ENCODE measurements at places on chromosomes 16 and 17.

DNA sequence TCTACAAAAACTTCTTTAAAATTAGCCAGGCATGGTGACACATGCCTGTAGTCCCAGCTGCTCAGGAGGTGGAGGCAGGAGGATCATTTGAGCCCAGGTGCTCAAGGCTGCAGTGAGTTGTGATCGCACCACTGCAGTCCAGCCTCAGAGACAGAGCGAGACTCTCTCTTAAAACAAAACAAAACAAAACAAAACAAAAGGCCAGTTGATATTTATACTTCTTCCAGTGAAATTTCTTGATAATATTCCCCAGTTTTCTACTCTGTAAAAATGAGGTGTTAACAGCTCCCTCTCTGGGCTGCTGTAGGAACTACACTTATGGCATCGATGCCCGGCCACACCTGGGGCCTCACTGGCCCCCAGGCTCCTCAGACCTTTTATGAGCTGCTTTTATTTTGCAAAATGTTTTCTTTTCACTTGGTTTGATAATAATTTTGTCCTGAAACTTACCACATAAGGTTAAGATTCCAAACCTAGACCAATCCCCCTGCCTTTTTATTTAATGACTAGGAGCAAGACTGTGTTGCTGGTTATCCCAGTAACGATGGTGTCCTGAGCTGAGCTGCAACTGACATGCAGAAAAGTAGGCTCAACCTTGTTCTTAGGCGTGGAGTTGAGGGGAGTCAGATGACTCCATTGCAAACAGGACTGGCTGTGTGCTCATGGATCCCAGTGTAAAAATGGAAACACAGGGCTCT is 17.6 kb downstream of the MAPK8IP3 start:
- peak; percentile 68 for DNase-seq

DNA sequence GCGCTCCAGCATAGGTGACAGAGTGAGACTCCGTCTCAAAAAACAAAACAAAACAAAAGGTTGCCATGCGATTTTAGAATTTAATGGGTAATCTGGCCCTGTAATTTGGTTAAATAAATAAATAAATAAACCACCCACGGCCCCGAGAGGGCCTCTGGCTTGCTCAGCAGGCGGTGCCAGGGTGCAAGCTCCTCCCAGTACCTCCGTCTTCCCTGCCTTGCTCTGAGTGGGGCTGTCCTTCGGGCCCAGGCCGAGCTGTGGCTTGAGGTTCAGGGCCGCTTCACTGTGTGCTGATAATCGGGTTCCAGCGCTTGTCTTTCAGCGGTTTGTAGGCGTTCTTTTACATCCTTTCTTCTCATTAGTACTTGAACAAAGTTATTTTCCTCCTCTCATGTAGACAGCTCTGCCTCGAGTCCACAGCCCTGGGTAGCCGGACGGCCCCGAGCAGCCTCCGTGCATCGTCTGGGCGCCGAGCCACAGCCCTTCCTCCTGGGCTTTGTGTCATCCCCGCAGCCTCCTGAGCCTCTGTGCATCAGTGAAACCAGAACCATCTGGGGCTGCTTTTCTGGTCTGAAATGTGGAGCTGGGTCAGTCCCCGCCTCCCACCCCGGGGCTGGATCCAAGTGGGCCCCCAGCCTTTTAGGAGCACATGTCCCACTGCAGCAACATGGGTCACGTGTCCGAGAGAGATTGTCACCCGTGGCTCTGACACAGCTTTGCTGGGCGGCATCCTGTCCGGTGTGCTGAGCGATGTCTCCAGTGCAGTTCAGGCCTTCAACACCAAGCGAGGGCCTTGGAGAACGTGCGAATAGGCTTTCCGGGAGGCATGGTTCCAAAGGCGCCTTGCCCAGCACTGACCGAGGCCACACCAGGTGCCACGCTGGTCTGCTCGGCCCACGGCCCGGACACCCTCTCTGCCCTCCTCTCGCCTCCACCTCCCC is 157.4 kb upstream of the CHMP6 start:
- no peak for DNase-seq

DNA sequence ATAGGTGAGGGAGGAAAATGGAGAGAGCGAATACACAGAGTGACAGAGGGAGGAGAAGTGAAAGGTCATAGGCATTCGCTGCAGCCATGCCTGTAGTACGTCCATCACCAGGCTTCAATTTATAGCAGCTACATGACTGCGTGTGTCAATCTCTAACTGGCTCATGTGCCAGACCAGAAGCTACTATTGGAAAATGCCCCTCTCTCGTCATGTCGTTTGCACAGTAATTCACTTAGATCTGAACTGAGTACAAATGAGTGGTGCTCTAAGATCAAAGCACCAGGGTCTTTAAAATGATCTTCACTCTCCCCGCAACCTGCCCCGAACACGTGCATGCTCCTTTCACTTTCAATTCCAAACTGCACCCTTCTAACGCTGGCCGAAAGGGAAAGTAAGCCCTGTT is 51.3 kb downstream of the ADCY9 start:
- no peak for DNase-seq

GRCh38 chr16:14070877-14071575 is at the start of gene MRTFB:
Gene MRTFB (plus strand): TSS chr16:14071319. CDS start chr16:14140607, 69,288 bp downstream.
- peak; percentile 66 for DNase-seq

DNA sequence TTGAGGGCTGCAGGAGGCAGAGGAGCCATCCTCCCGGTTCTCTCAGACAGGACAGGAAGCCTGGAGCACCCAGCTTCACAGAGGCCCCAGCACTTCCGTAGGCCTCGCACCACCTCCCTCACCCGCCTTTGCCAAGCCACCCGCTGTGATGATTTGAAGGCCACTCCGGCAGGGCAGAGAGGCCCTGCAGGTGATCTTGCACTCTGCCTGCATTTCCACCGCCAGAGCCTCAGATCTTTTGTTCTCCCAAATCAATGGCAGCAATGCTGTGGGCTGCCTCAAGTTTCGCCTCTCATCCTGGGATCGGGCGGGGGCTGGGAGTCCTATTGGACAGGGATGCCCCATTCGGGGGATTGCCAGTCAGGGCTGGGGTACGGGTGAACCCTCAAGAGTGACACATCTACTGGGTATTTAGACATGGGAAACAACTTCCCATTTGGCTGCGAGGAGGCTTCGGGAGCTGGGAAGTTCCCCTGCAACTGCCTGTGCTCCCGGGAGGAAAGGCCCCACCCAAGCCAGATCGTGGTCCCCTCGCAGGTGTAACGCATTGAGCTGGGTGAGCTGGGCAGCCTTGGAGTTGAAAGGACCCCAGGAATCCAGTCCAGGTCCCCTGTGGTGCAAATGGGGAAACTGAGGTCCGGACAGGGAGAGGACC is 34.8 kb upstream of the PEMT start:
- no peak for DNase-seq

DNA sequence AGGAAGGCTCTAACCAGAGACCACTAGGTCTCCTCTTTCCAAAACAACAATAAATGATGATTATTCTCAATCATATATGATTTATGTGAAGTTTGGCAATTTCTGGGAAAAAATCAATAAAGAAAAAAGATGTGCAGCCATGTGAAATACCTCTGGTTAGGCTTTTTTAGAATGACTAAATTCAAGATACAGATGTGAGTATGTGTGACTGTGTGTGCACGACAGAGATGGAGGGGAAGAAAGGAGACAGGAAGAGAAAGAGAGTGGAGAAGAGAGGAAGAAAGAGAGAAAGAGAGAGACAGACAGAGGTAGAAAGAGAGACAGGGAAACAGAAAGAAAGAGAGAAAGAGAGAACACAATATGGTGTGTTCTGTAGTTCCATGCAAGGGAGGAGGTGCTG is 558.6 kb upstream of the CDH5 start:
- no peak for DNase-seq

GRCh38 chr16:65947951-65948350 is 418.5 kb upstream of the CDH5 start:
- DNase-seq, result no peak

DNA sequence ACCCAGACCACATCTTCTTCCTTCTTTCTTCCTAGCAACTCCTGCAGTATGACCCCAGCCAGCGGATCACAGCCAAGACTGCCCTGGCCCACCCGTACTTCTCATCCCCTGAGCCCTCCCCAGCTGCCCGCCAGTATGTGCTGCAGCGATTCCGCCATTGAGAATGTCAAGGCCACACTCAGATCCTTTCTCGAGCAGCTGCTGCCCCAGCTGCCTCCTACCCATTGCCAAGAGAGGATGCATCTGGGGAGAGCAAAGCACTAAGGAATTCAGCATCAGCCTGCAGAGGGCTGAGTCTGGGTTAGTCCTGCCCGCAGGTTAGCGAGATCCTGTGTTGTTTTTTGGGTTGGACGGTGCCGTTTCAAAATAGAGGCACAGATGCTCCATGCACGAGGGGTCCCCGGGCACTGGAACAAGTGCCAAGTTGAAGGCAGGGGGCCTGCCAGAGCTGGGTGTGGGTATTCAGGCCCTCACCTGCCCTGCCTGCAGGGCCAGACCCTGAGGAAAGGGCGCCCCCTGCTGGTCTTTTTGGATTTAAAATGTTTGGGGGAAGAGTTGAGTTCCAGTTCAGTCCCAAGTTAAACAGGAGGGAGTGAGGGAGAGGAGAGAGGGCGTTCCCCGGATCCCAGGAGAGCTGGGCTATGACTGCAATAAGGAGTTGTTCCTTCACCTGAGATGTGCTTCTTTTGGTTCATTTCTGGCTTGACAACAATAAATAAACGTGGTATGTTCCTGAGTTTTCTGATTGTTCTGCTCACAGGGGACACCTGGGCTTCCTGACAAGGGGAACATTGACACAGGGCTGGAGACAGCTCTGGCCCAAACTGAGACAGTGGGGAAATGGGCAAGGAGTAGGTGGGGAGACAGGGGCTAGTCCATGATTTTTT is 4.9 kb downstream of the CDK3 start:
- peak; percentile 93 for DNase-seq

GRCh38 chr17:67280279-67280678 is 35.3 kb upstream of the HELZ start:
- no peak for DNase-seq

DNA sequence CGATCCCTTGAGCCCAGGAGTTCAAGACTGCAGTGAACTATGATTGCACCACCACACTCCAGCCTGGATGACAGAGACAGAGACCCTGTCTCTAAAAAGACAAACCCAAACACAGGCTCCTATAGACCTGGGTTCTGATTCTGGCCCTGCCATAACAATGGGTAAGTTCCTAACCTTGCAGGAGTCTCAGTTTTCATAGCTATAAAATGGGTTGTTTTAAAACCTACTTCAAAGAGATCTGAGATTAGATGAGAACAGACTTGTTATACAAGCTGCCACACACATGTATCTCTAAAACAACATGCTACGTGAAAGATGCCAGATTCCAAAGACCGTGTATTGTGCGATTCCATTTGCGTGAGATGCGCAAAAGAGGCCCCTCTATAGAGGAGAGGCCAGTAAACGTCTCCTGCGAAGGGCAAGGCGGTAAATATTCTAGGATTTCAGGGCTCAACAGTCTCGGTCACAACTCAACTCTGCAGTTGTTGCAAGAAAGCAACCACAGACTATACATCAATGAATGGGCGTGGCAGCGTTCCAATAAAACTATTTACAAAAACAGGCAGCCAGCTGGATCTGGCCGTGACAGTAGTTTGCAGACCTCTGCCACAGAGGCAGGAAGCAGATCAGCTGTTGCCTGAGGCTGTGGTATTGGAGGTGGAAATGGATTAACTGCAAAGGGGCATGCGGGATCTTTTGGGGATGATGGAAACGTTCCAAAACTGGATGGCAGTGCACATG is 5.9 kb downstream of the CORO7 start:
- peak; percentile 86 for DNase-seq

- no peak for DNase-seq
These were observed 11.7 kb downstream of the ABCC1 start for GRCh38 chr16:15961060-15961511.

DNA sequence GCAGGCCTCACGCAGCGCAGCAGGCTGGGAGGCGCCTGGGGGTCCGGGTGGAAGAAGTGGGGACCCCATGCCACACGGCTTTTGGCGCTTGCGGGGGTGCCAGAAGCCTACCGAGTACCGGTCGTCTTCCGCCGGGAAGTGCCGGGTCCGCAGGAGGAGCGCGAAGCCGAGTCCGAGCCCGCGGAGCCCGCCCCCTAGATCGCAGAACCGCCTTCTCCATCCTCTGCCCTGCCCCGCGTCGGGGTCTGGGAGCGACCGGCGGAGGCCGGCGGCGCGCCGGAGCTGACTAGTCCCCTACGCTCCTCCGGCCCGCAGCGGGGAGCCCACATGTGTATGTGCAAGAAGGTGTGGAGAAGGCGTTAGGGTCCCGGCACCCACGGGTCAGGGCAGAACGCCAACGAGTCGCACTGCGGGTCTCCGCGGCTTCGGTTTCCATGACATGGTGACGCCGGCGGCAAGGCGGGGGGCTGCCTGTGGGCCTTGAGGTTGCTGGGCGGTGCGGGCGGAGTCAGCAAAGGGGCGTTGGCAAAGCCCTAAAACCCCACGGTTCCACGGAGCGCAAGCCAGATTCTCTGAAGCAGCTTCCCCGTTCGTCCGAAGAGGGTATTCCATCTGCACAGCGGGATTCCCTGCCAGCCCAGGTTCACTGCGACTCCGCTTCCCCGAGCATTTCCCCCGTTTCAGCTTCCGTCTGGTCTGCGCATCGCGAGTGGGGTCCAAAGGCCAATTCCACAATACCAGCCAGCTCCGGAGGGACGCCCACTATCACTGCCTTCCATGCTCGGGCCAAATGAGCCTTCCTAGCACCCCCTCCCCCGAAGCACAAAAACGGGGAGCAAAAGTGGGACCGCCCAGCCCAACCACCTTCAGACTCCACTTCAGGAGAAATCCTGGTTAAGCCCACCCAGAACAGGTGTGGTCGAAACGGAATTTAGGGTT is 2.3 kb upstream of the LHX1 start:
- DNase-seq, result no peak

GRCh38 chr16:29815032-29815721 is 775 bp upstream of the PAGR1 start:
- no peak for DNase-seq

DNA sequence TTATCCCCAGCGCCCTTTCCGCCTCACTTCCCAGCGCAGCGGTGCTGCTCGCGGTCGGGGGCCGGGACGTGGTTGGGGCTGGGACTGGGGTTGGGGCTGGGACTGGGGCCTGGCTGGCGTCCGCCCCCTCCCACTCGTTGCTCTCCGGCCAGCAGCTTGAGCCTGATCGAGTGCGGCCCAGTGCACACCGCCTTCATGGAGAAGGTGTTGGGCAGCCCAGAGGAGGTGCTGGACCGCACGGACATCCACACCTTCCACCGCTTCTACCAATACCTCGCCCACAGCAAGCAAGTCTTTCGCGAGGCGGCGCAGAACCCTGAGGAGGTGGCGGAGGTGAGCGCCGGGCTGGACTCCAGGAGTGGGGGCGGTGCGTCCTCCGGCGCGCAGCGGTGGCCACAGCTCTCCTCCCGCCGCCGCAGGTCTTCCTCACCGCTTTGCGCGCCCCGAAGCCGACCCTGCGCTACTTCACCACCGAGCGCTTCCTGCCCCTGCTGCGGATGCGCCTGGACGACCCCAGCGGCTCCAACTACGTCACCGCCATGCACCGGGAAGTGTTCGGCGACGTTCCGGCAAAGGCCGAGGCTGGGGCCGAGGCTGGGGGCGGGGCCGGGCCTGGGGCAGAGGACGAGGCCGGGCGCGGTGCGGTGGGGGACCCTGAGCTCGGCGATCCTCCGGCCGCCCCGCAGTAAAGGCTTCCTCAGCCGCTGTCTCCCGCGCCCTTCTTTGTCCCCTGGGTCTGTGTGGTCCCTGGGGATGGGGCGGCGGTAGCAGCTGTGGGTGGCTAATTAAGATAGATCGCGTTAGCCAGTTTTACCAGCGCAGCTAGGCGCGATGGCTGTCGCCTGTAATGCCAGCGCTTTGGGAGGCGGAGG is 1.8 kb downstream of the HSD17B1 start:
- peak; percentile 63 for DNase-seq
